ENCODE measurements at places on chromosomes 7 and 10.

DNA sequence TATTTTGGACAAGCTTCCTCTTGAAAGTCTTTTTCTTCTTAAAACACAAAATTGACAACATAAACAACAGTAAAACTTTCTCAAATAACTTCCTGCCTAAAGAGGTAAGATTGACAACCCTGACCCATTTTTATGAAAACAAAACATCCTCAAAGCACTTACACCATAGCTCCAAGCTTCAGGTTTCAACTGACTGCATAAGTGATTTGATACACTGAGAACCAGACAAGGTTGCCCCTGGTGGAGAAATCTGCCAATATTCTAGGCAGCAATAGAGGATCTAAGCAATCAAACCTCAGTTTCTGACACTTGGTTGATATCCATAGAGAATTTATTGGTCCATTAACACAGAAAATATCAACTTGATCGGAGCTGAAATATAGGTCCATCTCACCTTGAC is 147.8 kb downstream of the ELAPOR2 start:
- no peak for DNase-seq

DNA sequence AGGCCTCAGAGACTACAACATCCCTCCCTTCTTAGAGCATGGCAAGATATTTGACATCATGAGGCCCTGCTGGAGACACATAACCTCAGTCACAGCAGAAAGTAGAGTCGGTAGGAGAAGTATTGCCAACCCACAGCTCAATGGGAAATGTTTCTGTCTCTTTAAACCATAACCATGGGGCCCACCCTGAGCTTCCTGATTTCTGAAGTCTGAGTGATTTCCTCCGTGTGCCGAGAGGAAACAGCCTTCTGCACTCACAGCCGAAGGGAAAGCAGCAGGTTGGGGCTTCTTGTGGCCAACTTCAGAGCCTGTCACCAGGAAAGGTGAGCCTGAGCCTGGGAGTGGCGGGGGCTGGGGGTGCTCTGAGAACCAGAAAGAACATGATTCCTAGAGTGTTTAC is at the start of gene GIMAP1:
Gene GIMAP1, plus strand, starts transcription at position 246 of the 400 bp plus-strand sequence. CDS start 2,435 bp downstream, outside the sequence.
- no peak for DNase-seq

- no peak for DNase-seq
Observed at GRCh38 chr7:128783143-128783861, 7.7 kb upstream of the OPN1SW start.

DNA sequence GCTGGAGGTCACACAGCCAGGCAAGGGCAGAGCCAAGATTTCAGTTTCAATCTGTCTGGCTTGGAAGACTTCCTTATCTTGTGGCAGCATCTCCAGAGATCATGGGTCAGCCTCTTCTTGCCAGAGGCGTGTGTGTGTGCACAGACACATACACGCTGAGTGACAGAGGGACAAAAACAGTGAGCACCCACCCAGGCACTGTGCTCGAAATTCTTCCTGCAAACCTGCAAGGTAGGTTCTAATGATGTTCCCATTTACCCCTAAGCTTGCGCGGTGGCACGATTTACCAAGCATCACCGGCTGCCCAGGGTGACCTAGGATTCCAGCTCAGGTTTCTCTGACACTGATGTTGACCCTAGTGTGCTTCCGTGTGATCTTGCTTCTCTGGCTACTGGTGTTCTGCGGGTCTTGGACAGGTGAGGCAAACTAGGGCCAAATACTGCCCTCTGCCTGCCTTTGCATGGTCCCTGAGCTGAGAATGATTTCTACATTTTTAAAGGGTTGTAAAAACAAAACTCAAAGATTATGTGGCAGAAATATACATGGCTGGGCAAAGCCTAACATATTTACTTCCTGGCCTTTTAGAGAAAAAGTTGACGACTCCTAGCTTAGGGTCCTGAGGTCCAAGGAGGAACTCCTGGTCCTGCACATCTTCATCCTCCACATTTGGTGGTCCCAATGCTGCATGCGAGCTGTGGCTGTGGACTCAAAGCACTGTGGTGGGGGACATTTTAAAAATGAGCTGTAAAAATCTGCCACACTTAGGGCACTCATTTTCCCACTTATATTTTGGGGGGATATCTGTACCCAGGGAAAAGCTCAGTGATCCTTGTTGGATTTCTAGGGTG is 268.5 kb downstream of the RPS24 start:
- DNase-seq: no peak

DNA sequence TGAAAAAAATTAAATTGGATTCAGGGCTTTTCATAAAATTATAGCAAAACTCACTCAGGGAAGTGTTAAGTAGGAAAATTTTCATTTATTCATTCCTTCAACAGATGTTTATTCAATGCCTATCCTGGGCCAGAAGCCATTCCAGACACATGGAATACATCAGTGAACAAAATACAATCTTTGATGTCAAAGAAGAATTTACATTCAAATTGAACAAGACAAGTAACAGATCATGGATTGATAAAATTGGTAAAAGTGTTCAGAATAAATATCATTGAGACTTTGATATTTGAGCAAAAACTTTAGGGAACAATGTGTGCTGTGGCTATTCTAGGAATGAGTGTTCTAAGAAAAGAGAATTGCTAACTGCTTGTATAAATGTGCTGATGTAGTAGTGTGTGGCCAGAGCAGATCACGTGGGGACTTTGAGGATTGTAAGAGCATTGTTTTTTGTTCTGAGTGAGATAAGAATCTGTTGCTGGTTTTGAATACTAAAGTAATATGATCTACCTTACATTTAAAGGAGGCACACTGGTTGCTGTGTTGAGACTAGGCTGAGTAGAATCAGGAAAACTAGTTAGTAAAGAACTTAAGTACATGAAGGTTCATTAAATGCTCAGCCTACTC is 957.2 kb downstream of the PCDH15 start:
- no peak for DNase-seq

DNA sequence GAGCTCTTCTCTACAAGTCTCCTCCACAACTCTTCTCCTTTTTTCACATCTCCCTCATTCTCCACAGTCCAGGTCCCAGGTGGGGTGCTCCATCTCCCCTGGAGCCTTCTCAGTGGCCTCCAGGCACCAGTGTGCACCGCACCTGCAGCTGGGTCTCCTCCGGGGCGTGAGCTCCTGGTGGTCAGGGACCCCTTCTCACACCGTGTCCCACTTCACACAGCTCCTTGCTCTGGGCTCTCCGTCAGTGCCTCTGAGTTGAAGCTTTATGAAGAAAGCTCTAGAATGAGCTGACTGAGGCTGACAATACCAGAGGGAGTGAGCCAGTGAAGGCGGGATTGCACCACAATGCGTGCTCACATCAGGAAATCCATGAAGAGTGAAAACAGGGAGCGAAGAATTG is 290.2 kb downstream of the DNAJB6 start:
- no peak for DNase-seq

- DNase-seq: no peak
Observed at GRCh38 chr7:110027385-110027784, 1063.5 kb upstream of the LRRN3 start.

- DNase-seq: no peak
Observed at GRCh38 chr7:155291045-155291530, 6.6 kb upstream of the INSIG1 start.

DNA sequence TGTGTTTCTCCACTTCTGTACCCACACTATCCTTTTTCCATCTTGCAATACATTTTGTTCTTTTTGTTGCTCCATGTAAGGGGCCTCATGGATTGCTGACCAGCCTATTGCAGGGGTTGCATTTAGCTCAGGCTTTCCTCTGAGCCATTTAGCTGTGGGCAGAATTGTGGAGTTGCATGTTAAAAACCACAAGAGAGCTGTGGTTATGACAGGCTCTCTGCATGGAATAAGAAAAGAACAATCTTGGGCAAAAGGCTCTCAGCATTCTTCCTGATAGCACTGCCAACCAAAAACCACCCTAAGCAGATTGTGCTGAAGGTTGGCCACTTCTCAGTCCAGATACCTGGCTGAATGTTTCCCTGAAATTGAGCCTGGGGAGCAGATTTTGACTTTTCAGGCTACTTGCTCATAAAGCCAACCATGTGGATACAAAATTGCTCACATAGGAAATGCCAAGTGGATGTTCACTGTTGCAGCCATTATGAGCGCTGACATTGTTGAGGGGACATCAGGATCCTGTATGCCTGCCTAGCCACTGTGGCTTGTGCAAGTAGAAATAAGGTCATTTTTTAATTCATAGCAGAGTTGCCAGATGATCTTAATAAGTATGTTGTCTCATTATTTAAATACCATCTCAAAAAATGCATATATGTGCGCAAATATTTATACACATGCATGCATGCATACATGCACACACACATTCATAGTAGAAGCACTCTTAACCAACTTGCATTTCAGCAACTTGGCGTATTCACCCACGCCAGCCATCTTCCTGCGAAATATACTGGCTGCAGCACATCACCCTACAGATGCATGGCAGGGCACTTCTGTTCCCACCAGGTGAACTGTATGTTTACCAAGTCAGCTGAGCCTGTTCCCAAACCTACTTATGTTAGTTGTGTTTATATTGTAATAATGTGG is 695.4 kb downstream of the LRMDA start:
- no peak for DNase-seq

- DNase-seq: no peak
Observed at GRCh38 chr7:84479059-84479458, 284.5 kb upstream of the SEMA3A start.

DNA sequence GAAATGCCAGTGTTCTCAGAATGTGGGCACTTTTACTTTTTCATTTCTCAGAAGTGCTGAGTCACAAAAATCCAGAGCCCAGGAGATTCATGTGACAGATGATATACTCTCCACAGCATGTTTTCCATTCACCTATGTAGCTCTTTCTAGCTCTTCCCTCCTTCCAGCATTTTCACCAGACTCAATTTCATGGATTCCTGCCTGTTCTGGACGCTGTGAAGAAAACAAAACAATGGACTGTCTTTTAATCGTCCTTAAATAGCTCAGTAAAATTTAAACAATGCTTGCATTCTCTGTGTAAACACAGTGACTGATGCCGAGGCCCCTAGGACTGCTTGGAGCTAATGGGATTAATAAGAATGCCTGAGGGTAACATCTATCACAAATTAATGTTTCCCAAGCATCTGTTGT is 25.5 kb downstream of the ZNF713 start:
- no peak for DNase-seq

- no peak for DNase-seq
Observed at GRCh38 chr7:50202052-50202555, 102.4 kb upstream of the IKZF1 start.

DNA sequence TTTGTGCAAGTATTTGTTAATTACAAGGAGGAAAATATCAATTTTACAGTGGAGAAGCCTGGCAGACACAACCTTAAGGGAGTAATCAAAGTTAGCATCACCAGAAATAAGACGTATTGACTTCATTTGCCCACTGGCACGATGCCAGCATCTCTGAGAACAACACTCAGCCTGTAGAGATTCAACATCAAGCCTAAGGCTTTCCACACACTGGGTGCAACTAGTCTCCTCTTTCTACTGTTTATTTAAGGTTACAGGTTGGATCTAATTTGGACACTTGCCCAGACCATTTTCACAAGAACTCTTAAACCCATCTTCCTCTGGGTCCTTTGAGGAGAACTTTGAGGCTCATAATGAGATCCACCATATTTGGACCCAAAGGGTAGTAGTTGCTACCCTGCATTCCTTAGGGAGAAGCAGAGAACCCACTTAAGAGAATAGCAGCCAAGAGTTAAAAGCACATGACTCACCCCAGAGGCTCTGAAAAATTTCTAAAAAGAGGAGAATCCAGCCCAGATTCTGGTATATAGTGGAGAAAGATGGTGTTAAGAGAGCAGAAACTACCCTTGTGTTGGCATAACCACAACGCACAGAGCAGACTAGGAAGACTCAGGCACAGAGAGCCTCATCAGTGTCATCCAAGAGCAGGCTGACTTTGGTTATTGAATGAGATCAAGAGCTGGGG is 97.3 kb downstream of the CCDC71L start:
- DNase-seq: no peak

- DNase-seq: no peak
Observed at GRCh38 chr7:88224601-88225275, 4.9 kb upstream of the SRI start.

DNA sequence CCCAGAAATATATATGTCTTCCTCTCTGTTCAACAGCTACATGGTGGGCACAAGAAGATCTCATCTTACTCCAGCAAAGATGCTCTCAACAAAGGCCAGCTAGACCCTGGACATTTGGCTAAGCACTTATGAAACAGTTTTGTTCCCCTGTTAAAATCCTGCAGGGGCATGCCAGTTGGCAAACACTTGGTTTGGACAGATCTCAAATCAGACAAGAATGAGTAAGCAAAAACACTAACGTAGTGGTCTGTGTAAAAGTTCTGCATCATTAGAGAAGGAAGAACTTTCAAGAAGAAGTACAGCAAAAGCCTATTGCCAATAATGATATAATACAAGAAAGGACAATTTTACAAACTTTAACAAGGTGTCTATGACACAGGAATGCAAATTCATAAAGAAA is 125.6 kb downstream of the CALN1 start:
- no peak for DNase-seq

GRCh38 chr7:11726001-11726793 is 105.8 kb downstream of the THSD7A start:
- DNase-seq: no peak

- no peak for DNase-seq
Observed at GRCh38 chr10:69780077-69780476, 21.6 kb upstream of the COL13A1 start.

- DNase-seq: no peak
Observed at GRCh38 chr7:131931370-131931769, 374.9 kb upstream of the PODXL start.

DNA sequence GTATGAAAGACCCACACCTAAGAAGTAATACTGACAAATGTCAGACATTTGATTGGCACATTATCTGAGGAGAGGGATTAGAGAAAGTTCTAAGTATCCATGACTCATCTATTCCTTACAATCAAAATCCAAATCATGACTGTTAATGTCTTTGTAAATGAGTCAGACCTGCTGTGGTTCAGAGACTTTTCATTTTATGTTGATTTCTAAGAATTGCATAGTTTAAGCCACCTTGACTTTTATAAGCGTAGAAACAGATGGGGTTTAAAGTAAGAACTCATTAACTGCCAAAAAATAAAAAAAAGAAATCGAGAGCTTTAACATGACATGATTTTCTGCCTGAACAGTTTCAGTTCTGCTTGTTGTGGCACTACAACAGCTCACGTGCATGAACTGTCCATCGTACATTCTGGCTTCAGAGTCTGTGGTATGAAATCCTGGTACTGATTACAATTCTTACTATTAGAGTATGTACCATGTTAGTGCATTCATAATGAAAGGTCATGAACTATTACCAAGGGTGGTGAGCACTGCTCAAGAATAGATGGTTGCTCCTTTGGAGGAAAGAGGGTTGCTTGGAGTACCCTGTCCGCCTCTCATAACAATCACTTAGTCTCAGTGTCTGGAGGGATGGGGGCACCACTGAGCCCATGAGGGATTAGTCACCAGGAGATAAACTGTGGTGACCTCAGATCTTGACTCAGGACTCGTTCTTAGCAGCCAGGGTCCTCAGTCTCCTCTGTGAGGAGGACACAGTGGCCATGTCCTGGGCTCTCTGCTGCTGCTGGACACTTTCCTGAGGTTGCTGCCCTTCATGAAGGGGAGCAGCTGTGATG is 42.2 kb downstream of the ACSM6 start:
- DNase-seq: no peak

- no peak for DNase-seq
Observed at GRCh38 chr7:5222841-5223411, 32.9 kb downstream of the WIPI2 start.

GRCh38 chr10:31419394-31420063 is 100.5 kb downstream of the ZEB1 start:
- DNase-seq: no peak

GRCh38 chr10:28684157-28684985 is 7.0 kb downstream of the BAMBI start:
- no peak for DNase-seq

Data from activated T-cell treated with anti-CD3 and anti-CD28 coated beads for 4 hours (primary cell).